ENCODE measurements at places on chromosomes 4 and X.
A peak's percentile ranks its signal among the peaks of the same experiment; 100 is the strongest.

- no peak for DNase-seq
These were observed 466.8 kb upstream of the FAM241A start for GRCh38 chr4:111678479-111678878.

DNA sequence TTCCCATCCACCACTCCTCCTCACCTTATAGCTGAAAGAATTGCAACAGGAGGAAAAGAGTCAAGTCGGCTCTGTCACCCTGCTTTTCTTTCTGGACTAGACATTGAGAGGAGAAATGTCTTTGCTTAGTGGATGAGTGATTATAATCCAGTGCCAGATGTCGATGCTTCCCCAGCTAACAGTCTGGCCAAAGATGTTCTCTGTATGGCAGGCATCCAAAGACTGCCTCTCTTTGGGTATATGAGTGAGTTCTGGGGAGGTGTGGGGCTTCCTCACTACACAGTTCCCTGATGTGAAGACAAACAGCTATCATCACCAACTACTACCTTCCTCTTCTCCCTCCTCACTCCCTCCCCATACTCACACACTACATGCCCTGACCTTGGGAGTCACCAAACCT is 90.9 kb downstream of the COMMD8 start:
- DNase-seq = no peak

DNA sequence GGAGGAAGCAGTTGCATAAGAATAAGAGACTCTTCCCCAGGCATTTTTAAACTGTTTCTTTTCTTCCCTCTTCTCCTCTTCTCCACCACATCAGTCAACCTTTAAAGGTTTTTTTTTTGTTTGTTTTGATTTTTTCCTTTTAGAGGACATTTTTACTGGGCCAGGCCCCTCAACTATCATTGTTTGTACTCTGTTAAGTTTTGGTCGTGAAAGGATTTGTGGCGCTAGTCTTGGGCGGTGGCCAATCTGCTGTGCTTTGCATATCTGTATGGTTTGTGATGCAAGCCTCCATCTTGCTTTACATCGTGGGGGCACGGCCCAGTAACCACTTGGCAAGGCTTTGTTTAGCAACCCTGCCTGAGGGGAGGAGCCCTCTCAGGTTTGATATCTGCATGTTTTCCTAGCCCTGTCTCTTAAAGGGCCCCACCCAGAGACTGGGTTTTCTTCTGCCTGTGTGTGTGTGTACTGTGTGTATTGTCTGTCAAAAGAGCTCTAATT is 101.9 kb upstream of the SLITRK2 start:
- no peak for DNase-seq

- no peak for DNase-seq
These were observed 50.7 kb downstream of the CLDN34 start for GRCh38 chrX:10017872-10018271.

DNA sequence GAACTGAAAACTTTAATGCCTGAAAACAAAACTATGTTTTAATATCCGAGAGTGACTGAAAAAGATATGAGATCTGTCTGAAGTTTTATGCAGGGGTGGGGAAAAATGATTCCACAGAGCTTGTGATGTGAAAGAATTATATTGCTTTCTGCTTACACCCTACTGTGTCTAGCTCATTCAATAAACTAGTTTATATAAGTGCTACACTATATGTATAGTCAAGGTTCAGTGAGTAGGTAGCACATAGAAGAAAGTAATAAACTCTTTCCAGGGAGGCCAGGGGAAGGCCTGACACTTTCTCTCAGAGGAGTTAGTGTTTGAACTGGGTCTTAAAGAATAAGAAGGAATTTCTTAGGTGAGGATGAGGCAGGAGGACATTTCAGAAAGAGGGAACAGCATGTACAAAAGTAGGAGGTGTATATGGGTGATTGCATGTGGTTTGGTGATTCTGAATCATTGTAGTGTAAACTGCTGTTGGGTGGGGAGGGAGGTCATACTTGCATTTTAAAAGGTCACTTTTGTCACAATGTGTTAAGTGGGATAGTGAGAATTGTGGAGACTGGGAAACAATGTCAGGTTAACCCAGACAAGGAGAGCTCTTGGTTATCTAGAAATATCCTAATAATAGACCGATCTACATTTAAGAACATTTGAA is 25.1 kb upstream of the TEX13D start:
- DNase-seq = no peak

GRCh38 chrX:21490341-21490740 is 116.1 kb downstream of the CNKSR2 start:
- DNase-seq = no peak

DNA sequence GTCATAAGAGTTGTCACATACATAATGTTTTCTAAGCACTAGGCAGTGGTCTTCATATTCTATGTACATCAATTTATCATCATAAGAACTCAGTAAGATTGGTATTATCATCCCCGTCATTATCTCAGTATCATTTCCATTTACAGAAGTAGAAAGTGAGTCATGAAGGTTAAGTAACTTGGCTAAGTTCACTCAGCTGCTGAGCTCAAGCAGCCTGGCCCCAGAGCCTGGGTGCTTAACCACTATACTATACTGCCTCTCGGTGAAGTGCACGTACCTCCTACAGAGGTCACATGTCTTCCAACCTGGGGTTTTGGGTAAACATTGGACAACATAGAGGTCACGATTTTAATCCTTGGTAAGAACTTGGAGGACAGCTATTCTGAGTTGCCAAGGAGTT is 161.5 kb upstream of the GATB start:
- DNase-seq = no peak

- no peak for DNase-seq
These were observed 131.2 kb downstream of the TRIML1 start for GRCh38 chr4:188270273-188271069.

- DNase-seq = no peak
These were observed 28.7 kb downstream of the TMEM31 start for GRCh38 chrX:103739421-103739820.

DNA sequence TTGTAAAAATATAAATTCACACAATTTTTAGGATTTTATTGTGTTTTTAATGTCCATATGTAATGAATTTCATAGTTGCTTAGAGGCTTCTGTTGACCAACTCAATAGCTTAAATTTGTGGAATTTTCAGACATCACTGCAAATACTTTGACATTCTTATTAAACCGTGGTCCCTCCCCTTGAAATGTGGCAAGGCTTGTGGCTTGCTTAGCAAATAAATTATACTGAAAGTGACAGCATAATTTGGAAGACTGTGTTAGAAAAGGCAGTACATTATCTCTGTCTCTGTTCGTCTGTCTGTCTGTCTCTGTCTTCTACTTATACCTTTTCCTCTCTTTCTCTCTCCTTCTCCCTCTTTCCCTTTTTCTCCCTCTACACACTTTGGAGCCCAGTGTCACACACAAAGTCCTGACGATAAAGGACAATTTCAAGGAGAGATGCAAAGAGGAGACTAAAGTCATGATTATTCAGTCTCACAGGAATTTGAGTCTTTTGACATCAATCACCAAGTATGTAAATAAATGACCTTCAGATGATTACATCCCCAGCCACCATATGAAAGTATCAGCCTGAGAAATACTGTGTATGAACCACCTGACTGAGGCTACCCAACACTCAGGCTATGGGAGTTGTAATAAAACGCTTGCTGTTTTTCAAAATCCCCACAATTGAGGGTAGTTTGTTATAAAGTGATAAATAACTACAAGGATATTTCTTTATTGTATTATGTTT is 21.0 kb upstream of the UGT2B7 start:
- DNase-seq = no peak

GRCh38 chr4:28469886-28470285 is 1609.2 kb downstream of the STIM2 start:
- no peak for DNase-seq

GRCh38 chr4:99885063-99885664 is 9.1 kb downstream of the LAMTOR3 start:
- DNase-seq = peak; percentile 49

GRCh38 chr4:55955710-55956109 is 7.0 kb downstream of the CEP135 start:
- no peak for DNase-seq

DNA sequence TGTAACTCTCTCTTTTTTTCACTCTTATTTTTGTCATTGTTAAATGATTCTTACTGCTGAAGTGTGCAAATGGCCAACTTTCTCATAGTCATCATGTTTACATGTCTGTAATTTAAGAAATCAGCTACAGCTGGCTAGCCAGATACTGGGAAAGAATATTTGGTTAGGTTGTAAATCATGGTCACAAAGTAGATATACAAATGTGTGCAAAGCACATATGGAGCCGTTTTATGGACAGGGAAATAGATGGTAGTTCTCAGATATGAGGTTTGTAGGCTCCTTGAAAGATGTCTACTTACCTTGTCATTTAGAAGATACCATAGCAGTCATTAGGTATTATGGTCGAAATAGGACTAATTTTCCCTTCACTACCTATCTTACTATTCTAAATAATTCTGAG is 430.4 kb downstream of the ADGRL3 start:
- DNase-seq = no peak

GRCh38 chr4:152990471-152991131 is 54.5 kb downstream of the FHDC1 start:
- no peak for DNase-seq

DNA sequence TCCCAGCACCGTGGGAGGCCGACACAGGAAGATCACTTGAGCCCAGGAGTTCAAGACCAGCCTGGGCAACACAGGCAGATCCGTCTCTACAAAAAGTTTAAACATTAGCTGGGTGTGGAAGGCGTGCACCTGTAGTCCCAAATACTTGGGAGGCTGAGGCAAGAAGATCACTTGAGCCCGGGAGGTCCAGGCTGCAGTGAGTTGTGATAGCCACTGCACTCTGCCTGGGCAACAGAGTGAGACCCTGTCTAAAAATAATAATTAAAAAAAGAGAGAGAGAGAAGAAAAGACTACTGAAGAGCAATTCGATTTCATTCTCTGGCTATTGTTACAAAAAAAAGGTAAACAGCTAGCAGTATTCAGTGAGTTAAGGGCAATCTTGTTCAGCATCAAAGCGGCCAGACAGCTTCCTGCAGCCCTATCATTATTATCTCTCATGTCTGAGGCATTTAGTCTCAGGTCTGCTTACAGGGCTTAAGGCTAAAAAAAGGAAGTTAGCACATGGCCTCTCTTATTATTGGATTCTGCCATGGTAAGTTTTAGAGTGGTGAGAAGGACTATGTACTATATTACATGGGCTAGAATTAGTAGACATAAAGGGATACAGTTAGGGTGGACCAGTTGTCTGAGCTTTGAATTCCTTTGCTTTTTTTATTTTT is 37.9 kb downstream of the ARHGEF6 start:
- no peak for DNase-seq

DNA sequence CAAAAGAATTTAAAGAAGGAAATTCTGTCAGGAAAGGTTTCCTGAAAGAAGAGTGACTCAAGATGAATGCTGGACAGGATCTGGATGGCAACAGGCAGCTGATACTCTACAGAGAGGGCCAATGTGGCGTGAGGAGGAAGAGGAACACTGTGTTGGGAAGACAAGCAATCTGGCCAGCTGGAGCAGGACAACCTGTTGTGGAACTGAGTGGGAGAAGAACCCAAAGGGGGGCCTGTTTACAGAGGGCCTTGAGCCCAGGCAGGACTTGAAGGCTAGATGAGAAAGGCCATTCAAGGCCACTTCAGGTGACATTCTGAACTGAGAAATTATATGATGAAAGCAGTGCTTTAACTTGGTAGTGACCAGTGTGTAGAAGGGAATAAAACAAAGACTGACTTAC is 8.5 kb downstream of the OTUD4 start:
- DNase-seq = no peak

GRCh38 chr4:86326400-86326799 is 33.5 kb downstream of the MAPK10 start:
- DNase-seq = no peak

Measured in Jurkat, Clone E6-1 (cell line).